ENCODE measurements at places on chromosomes 13 and 19. TPM values are rescaled to one million over a fixed set of nuclear protein-coding genes. Genes with fewer than 3 reads are reported as not detected.

The ZNF534 gene
- not detected for total RNA-seq

The ANKRD10 gene
- total RNA-seq = 49.6 TPM

The ZNF296 gene
- 6.5 TPM for total RNA-seq

The KIR3DL1 gene
- not detected for total RNA-seq

The ZGLP1 gene
- total RNA-seq = 1.8 TPM

The STAP2 gene
- total RNA-seq = not detected

The ZNF677 gene
- not detected for total RNA-seq

The ACP5 gene
- total RNA-seq = not detected

The MYH14 gene
- 5.8 TPM for total RNA-seq

The ZNF571 gene
- 1.0 TPM for total RNA-seq

The DMKN gene
- 34.8 TPM for total RNA-seq

The ABHD8 gene
- 4.5 TPM for total RNA-seq

The C13orf42 gene
- not detected for total RNA-seq

The BRME1 gene
- total RNA-seq = 0.57 TPM

The PRRG2 gene
- 1.0 TPM for total RNA-seq

The MBNL2 gene
- 5.7 TPM for total RNA-seq

The GGN gene
- total RNA-seq = 0.13 TPM

The RASGRP4 gene
- not detected for total RNA-seq

The PDE4C gene
- total RNA-seq = 0.50 TPM

The RAB3A gene
- 0.53 TPM for total RNA-seq

The GPI gene
- 689 TPM for total RNA-seq

The USHBP1 gene
- not detected for total RNA-seq

The MCEMP1 gene
- not detected for total RNA-seq

The ZNF574 gene
- 39.3 TPM for total RNA-seq

The ETV2 gene
- total RNA-seq = 1.9 TPM

The ZNF626 gene
- not detected for total RNA-seq

The TNNT1 gene
- 151 TPM for total RNA-seq

The CACNG7 gene
- total RNA-seq = 9.3 TPM

The YJEFN3 gene
- 1.8 TPM for total RNA-seq

The ZNF99 gene
- total RNA-seq = not detected

The PRR19 gene
- 5.0 TPM for total RNA-seq

The LAIR1 gene
- total RNA-seq = not detected

The ZNF554 gene
- 1.2 TPM for total RNA-seq

The UNC13A gene
- total RNA-seq = 1.00 TPM

The ZNF491 gene
- total RNA-seq = not detected

The STK11 gene
- total RNA-seq = 40.0 TPM

The LILRA1 gene
- total RNA-seq = not detected

The CDX2 gene
- total RNA-seq = 0.64 TPM

The TBXA2R gene
- total RNA-seq = 0.61 TPM

The C19orf85 gene
- total RNA-seq = not detected

The AZU1 gene
- total RNA-seq = not detected

The ZNF610 gene
- not detected for total RNA-seq

The PRODH2 gene
- total RNA-seq = 0.18 TPM

The FBN3 gene
- total RNA-seq = not detected

The ZNF738 gene
- total RNA-seq = 1.1 TPM

The DKKL1 gene
- 0.37 TPM for total RNA-seq

The FUT2 gene
- total RNA-seq = not detected

The CEACAM1 gene
- 1.8 TPM for total RNA-seq

The TEX26 gene
- total RNA-seq = not detected

The ZNF442 gene
- total RNA-seq = not detected

Measured in A549 treated with RU486 at 1 μM for 4 hours (cell line).